Activated CD8-positive, alpha-beta memory T cell treated with anti-CD3 and anti-CD28 coated beads for 48 hours (primary cell): ENCODE measurements at places on chromosomes 2 and 18.

GRCh38 chr2:118154176-118154575, 65.9 kb downstream of the INSIG2 start:
- no peak for DNase-seq

DNA sequence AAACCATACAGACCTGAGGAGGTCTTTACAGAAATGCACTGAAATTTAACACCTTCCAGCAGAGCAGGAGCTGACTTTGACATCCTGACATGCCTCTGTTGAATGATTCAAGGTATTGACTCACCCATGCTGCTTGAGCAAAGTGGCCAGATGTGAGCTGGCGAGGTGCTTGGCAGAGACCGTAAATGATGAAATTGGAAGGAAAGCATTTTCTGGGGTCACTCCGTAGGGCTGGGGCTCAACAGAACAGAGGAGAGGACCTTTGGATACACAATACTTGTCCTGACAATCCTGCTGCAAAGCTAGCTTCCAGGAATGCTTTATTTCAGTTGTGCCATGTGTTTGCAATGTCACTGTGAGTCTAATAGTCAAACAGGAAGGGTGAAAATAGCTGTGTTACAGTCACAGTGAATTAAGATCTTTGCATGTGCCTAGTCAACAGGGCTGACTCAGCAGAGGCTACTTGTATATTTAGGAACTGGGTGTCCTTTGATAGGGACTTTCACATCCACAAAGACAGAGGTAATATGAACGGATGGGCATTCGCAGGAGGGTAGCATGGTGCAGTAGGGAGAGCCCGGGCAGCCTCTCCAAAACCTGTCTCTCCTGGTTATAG, 31.6 kb upstream of the NCK2 start:
- no peak for DNase-seq

DNA sequence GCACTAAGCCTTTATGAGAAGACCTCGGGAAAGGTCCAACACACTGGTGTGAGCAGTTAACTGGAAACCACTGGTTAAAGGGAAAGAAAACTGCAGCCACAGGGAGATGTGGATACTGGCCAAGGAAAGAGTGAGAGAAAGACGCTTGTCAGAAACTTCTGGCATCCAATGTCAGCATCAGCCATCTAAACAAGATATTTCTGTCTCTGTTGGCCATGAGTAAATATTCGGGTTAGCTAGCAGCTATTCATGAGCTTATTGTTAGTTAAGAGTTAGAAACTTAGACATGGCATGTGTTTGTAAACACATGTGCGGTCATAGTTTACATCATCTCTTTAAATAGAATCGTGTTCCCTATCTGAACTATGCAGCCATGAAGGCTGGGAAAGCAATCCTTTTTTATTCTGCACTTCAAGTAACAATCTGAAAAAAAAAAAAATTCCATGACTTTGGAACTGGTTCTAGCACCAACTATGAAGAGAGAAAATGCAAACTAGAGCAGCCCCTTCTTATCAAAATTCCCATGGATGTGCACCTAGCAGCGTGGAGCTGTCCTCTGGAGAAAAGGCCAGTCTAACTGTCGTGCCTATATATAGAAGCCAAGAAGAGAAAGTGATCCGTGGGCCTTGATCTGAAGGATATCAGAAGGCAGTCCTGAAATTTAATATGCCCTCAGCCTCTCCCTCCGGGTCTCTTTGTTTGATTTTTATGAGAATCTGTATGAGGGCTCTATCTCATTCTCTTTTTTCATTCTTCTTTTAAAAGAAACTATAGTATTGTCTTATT, 84.0 kb upstream of the RFX8 start:
- no peak for DNase-seq

DNA sequence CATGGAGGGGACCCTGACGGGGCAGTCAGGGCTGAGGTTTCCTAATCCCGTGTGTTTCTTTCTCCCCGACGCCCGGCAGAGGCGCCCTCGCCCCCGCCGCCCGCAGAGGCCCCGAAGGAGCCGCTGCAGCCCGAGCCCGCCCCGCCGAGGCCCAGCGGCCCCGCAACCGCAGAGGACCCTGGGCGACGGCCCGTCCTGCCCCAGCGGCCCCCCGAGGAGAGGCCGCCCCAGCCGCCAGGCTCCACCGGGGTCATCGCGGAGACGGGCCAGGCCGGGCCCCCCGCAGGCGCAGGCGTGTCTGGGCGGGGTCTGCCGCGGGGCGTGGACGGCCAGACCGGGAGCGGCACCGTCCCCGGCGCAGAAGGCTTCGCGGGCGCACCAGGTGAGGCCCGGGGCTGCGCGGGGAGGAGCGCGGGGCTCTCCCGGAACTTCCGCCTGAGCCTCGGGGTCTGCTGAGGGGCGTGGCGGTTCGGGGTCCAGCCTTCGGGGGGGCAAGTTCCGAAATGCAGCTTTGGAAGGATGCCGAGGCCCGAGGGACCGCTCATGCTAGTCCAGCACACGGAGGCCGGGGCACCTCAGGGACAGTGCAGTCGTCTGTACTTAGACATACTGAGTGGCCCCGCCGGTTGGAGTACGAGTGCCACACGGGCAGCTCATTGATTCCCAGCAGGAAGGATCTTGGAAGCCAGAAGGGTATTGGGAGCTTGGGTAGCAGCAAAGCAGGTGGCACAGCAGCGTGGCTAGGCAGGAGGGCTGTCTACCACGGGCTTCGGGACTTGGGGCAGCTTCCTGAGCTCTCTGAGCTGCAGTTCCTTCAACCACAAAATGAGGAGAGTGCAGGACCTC, 60.1 kb downstream of the EMILIN2 start:
- peak; percentile 34 for DNase-seq

- no peak for DNase-seq
Observed at GRCh38 chr2:240400371-240401161, 34.9 kb upstream of the GPC1 start.

GRCh38 chr2:237686659-237687136, 59.3 kb downstream of the LRRFIP1 start:
- DNase-seq = no peak

DNA sequence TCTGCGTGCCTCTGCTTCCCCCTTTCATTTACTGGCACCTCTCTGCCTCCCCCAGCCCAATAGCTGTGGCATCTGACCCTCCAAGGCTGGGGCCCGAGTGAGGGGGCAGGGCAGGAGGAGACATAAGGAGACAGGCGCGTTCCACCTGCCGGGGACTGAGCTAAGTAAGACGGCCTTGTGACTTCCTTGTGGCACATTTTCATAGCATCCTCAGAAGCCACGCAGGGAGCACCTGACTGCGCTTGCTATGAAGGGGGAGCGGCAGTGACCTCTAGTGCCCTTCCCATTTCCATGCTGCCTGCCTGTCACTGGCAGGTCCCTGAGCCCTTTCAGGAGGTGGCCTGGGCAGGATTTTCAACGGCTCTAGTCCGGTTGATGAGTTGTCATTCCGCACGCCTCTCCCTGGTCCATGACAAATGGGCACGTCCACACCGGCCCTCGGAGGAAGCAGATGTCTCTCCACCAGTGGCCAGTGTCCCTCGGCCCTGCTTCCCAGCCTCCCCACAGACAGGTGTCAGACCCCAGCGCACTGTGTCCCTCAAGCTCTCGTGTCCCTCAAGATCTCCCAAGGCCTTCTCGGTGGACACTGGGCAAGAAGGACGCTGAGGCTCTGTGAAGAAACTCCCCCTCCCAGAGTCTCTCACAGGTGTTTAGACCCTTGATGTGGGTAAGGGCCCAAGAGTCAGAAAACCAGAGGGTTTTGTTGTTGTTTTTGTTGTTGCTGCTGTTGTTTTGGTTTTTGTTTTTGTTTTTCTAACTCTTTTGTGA, 42.7 kb downstream of the CYP26B1 start:
- no peak for DNase-seq

DNA sequence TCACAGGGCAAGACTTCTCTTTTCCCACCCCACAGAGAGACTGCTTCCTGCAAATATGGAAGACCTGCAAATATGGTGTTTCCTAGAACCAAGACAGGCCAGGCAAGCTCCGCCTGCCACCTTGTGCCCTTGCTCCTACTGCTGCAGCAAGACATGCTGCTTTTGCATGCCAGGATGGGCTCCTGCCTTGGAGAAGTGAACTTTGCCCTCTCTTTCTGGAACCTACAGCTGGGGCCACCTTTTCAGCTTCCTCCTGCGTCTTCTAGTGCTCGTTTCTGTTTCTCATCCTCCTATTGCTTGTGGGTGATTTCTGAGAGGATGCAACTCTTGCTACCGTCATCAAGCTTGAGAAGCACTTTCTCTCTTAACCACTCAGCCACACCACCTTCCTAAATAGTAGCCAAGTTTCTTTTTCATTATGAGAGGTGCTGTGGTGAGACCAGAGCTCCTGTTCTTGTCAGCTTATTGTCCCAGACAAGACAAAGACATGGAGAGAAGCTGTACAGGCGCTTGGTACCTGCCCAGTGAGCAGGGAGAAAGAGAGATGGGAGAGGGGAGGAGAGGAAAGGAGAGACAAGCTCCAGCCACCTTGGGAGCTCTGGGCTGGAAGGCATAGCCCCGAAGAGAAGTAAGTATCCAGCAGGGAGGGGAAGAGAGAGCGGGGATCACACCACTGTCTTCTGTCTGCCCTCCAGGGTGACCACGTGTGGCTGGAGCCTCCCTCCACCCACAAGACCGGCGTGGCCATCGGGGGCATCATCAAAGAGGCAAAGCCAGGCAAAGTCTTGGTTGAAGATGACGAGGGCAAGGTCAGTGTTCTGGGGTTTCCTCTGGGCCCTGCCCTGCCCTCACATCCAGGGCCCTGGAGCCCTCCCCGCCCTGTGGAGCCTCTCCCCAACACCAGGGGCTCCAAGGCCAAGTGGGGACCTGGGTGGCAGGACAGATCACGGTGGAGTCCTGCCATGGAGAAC, 28.3 kb downstream of the MYO7B start:
- no peak for DNase-seq

DNA sequence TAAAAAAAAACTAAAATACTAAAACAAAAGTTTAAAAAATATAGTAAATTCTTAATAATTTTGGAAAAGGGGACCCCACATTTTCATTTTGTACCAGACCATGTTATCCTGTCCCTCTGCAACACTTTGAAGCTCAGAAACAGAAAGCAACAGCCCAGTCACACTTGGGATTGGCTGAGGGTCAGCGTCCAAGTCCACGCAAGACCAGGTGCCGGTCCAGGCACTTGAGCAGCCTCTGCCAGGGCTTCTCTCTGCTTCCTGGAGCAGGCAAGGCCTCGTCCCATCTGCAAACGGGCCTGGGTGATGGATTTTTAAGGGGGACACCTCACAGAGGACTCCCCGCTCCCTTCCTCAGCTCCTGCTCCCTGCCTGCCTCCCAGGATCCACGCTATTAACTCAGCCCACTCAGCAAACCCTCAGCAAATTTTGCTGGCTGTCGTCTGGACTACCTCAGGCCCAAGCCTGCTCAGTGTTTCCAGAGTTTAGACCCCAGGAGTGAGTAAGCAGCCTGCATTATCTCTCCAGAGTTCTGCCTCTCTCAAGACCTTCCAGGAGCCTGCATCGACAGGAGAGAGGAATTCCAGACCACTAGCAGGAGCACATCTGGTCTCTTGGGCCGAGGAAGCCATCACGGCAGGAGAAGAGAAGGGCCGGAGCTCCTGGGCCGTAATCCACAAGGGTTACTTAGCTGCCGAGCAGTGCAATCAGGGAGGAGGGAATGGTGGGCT, 88.7 kb upstream of the STPG4 start:
- no peak for DNase-seq

DNA sequence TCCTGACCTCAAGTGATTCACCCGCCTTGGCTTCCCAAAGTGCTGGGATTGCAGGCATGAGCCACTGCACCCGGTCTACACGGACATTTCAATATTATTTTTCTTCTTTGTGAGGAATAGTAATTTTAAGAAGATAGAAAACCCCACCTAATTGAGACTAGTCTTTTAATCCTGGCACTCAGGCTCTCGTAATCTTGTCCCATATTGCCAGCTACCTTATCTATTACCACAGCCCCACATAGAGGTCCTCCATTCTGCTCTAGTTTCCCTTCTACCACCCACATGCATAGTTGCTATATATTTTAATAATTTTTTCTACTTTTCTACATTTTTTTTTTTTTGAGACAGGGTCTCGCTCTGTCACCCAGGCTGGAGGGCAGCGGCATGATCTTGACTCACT, 9.5 kb upstream of the USP14 start:
- no peak for DNase-seq

GRCh38 chr2:184611361-184612085, 13.2 kb downstream of the ZNF804A start:
- no peak for DNase-seq

GRCh38 chr18:9919564-9920232, 5.9 kb downstream of the VAPA start:
- DNase-seq = no peak

DNA sequence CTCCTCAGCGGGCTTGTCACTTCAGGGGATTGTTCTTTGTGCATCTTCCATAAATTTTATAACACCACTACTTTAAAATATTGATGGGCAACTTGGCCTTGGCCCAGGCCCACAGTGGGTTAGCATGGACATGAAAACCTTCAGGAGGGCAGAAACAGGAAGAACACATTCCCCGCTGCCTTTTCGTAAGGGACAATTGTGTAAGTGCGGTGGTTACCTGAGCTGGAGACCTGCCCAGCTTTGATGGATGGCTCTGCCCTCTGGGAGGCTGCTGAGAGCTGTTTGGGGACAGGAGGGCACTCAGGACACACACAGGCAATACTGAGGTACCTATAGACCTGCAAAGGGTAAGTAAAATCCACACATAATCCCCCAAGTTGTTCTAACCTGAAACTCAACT, 46.8 kb downstream of the FECH start:
- no peak for DNase-seq

GRCh38 chr18:75799449-75800330, 372.2 kb upstream of the SMIM21 start:
- no peak for DNase-seq

- no peak for DNase-seq
Observed at GRCh38 chr2:27211241-27211942, 449 bp upstream of the ATRAID start.

DNA sequence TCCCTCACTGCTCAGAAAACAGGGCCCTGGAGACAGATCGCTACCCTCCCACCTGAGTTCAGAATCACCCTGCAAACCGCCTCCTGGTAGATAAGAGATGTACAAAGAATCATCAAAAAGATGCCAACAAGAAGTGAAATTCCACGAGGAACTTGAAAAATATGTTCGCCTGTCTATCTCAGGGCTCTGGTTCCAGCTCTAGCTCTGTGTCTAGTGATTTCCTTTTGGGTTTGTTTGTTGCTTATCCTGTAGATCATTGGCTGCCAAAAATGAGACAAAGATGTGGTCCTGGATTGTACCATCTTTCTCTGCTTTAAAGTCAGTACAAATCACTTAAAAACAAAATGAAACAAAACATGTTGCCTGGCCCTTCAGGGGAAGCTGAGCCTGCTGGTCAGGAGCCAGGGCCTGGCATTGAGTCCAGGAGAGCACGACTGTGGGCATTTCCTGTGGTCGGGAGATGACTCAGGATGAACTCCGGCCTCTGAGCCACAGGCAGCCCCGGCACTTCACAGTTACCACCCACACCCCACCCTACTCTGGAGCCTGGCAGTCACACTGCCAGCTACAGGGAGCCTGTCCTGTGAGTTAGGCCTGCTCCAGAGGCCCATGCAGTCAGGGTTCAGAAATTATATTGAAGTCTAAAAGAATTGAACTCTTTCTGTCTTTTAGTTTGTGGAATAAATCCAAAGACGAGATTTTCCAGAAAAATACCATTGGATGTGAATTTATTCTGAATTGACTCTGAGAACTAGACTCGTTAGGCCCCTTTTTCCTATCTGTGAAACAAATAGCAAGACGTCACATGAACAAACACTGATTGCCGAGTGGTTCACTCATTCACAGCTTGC, 8.0 kb upstream of the ITGB6 start:
- no peak for DNase-seq
